GM12878 (cell line): ENCODE measurements at places on chromosomes 7 and 10. TPM values are rescaled to one million over a fixed set of nuclear protein-coding genes. Genes with fewer than 3 reads are reported as not detected.

The SRI gene
- 190 and 203 TPM in 2 replicates for total RNA-seq

The NANOS1 gene
- total RNA-seq = 0.36 and 0.61 TPM in 2 replicates

- H3K27ac ChIP-seq = no peak overlapping the region
- H3K36me3 ChIP-seq = no peaks in the 10 kb centered on the region
- no peak overlapping the region for H3K4me3 ChIP-seq
- no peaks in the 10 kb centered on the region for H3K4me1 ChIP-seq
- no peaks in the 10 kb centered on the region; the same call in 1 of the 2 replicates for H3K27me3 ChIP-seq
Measured at GRCh38 chr7:155846936-155847335, 34.7 kb upstream of the SHH start.

GRCh38 chr7:95089414-95090315 is 182.3 kb downstream of the PPP1R9A start:
- DNase-seq = no peak
- H3K4me1 ChIP-seq = no peaks in the 10 kb centered on the region
- no peaks in the 10 kb centered on the region for H3K27me3 ChIP-seq
